IPS DF 19.7 (cell line): ENCODE measurements at places on chromosomes 11 and 22.

DNA sequence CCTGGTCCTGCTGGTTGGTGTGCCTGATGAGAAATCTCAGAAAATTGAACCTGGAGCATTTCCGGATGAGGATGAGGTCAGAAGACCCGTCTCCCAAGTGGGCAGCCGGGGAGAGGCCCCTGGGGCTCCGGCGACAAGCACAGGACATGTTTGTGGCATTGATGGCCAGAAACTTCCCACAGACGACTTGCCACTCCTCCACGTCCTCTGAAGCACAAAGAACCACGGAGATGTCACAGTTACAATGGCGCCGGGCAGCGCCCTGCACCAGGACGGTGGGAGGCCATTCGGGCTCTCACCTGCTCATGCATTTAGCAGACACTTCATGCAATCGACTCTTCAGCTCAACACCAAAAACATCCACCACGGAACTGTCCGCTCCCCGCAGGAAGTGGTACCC is 46.5 kb downstream of the CERK start:
- DNase-seq: no peak

DNA sequence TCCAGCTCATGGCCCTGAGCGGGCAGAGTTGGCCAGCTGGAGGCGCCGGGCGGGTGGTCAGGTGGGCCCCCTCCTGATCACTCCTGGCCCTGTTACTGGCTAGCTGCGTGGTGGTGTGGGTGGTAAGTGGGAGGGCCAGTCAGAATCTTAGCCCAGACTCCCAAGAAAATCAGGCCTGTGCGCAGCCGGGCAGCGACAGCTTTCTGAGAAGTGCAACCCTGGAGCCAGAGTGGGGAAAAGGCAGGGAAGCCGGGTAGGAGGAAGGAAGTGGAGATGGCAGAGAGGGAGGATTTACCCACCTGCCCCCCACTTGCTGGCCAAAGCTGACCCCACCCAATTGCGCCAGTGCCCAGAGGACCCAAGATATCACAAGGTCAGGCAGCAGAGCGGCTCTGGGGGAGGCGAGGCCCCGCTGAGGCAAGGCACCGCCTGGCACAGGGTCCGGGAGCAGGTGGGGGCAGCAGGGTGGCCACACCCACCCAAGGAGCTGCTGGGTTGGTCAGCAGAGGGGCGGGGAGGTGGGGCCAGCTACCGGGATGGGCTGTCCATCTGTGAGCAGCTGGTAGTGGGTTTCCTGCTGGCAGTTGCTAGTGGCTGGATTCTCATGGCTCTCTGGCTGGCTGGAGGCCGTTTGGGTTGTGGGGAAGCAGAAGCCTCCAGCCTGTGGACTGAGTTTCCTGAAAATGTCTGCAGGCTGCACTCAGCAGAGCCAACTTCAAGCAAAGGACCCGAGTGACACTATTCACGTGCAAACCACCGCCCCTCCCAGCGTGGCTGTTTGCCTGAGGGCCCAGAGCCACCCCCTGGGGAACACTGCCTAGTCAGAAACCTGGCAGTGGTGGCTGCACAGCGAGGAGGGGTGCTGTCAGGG is 196.4 kb downstream of the IGLL1 start:
- DNase-seq: no peak

- no peak for DNase-seq
Observed at GRCh38 chr11:115802641-115803040, 298.4 kb upstream of the CADM1 start.

DNA sequence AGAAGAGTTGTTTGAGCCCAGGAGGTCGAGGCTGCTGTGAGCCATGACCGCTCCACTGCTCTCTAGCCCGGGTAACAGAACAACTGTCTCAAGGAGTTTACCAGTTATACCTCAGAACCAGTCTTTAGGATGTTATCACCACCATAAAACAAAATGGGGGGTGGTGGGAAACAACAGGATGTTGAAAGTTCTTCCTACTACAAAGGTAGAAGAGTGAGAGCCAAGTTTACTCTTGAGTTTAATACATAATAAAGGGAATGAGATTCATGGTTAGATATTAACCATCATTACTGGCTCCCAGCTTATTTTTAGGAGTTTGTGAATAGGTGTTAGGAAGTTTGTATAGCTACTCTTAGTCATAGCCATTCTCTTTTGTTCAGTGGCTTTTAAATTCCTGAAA is 78.8 kb upstream of the HORMAD2 start:
- DNase-seq: no peak

- DNase-seq: no peak
Observed at GRCh38 chr11:34744511-34744910, 123.6 kb downstream of the EHF start.

DNA sequence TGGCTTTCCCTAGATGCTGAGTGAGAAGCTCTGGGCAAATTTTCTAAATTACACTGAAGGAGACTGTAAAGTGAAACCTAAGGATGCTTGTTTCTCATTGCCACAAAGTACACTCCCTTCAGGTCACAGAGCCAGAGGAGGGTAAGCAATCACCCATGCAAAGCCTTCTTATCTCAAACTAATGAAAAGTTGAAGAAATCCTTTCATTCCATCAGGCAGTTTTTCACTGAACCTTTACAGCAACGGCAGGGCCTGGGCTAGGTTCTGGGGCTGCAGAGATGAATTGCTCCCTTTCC is 106.2 kb downstream of the RASSF10 start:
- DNase-seq: no peak

DNA sequence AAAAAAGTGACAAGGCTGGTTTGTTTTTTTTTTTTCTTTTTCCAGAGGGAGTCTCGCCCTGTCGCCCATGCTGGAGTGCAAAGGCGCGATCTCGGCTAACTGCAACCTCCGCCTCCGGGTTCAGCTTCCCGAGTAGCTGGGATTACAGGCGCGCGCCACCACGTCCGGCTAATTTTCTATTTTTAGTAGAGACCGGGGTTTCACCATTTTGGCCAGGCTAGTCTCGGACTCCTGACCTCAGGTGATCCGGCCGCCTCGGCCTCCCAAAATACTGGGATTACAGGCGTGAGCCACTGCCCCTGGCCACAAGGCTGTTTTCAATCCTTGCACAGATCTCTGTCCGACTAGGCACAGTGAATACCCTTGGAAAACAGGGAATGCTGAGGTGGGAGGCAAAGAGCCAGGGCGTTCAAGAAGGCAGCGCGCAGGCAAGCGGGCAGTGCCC is 566 bp downstream of the ATP6V1E1 start:
- DNase-seq: no peak

DNA sequence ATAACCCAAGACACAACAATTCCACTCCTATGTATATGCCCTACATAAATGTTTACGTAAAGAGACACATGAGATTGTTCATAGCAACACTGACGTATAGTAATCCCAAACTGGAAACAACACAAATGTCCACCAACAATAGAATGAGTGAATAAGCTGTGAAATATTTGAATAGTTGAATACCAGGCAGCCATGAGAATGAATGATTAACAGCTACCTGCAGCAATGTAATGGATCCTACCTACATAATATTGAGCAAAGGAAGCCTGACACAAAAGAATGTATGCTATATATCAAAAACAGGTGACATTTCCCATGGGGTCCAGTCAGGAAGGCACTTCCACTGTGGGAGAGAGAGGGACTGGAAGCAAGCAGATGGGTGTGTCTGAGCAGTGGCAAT is 92.8 kb upstream of the LINC01488 start:
- DNase-seq: no peak

DNA sequence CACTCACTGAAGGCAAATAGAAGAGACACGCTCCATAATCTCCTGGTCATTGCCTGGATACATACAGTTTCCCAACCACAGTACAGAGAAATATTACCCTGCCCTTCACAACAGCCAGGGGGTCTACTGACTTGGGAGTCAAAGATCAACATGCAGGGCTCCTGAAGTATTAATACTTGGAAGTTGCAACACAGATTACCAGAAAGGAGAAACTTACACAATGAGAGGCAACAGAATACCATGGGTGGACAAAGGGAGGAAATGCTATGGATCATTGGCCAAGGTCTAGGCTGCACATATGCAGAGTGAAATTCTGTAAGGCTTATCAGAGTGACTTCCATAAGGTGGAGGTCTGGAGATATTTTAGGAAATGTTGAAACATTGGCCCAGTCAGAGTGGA is 267.9 kb upstream of the FAT3 start:
- DNase-seq: no peak

GRCh38 chr11:46321757-46322156 is 25.5 kb upstream of the DGKZ start:
- no peak for DNase-seq

DNA sequence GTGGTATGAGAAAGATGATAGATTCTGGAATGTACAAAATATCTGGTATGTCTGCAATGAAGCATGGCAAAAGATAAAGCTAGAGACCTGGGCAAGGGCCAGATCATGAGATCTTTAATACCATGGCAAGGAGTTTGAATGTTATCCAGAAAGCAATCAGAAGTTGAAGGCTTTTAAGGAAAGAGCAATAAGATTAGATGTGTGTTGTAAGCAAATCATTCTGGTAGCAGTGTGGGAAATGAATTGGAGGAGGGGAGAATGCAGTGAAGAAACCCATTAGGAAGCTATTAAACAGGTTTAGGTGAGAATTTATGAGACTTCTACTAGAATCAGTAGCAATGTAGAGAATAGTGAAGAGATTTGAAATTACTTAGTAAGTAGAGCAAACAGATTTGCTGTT is 32.2 kb upstream of the SYT9 start:
- no peak for DNase-seq

- peak; percentile 50 for DNase-seq
Observed at GRCh38 chr11:64489831-64490441, 101.1 kb upstream of the SLC22A12 start.

DNA sequence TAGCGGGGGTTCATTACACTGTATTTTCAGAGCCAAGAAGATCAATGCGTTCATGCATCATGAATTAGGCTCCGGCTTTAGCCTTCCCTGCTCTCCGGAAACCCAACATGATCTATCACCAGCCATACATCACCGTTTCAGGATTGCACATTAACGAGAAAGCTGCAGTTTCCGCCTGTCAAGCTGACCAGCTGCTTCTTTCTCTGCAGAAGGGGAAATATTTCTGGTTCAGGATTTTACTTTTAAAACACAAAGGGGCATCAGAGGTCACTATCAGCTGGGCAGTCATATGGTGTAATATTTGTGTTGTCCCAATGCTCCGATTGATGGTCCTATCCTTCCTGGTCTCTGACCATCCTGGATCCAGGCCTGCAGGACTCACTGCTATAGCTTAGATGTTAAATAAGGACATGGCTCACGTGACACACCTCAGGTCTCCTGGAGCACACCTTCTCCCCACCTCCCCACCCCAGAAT is 21.4 kb upstream of the CADM1 start:
- DNase-seq: no peak

- DNase-seq: no peak
Observed at GRCh38 chr11:123173040-123173855, 21.8 kb downstream of the CLMP start.
